A549 treated with dexamethasone at 1 μM for 4 hours (cell line): ENCODE measurements at places on chromosomes 5 and 9. TPM values are rescaled to one million over a fixed set of nuclear protein-coding genes. Genes with fewer than 3 reads are reported as not detected.

The OR1Q1 gene
- 0.16 TPM in 1 of 5 replicates, not detected in the others for total RNA-seq

The ECSCR gene
- not detected in 5 replicates for total RNA-seq

The UBE2QL1 gene
- total RNA-seq, result 1.9 to 2.4 TPM (median 2.1 TPM) in 5 replicates

The FAXDC2 gene
- 0.17 to 0.73 TPM (median 0.30 TPM) in 5 replicates for total RNA-seq

The PCDHA10 gene
- total RNA-seq, result under 0.01 to 0.05 TPM (median 0.02 TPM) in 3 of 5 replicates, not detected in the others

The MEF2C gene
- total RNA-seq, result 0.01 to 0.02 TPM (median 0.01 TPM) in 3 of 5 replicates, not detected in the others

The SPAG8 gene
- 0.24 to 0.51 TPM (median 0.34 TPM) in 5 replicates for total RNA-seq

The TNFSF15 gene
- total RNA-seq, result 0.06 to 0.11 TPM (median 0.07 TPM) in 5 replicates

The ITGA2 gene
- total RNA-seq, result 8.5 to 13.9 TPM (median 11.3 TPM) in 5 replicates

The PGGT1B gene
- 19.6 to 28.7 TPM (median 24.1 TPM) in 5 replicates for total RNA-seq

The SLC4A9 gene
- 0.04 TPM in 1 of 5 replicates, not detected in the others for total RNA-seq

The ZSWIM6 gene
- total RNA-seq, result 3.8 to 5.7 TPM (median 4.8 TPM) in 5 replicates

The LCN9 gene
- total RNA-seq, result 0.14 to 0.30 TPM (median 0.22 TPM) in 3 of 5 replicates, not detected in the others

The CEP72 gene
- total RNA-seq, result 7.3 to 10.1 TPM (median 9.5 TPM) in 5 replicates

The SCGB3A2 gene
- not detected in 5 replicates for total RNA-seq

The UNC13B gene
- 9.2 to 13.5 TPM (median 12.8 TPM) in 5 replicates for total RNA-seq

The ESM1 gene
- not detected in 5 replicates for total RNA-seq

The PRDM9 gene
- not detected in 5 replicates for total RNA-seq

The PITX1 gene
- 18.8 to 33.5 TPM (median 31.7 TPM) in 5 replicates for total RNA-seq

The PCDHGA3 gene
- total RNA-seq, result 0.02 to 0.05 TPM (median 0.03 TPM) in 4 of 5 replicates, not detected in the other

The JAKMIP2 gene
- not detected in 5 replicates for total RNA-seq

The CSF2 gene
- 0.14 to 0.21 TPM (median 0.16 TPM) in 3 of 5 replicates, not detected in the others for total RNA-seq

The RXRA gene
- 21.0 to 42.4 TPM (median 39.9 TPM) in 5 replicates for total RNA-seq

The GARNL3 gene
- 2.0 to 3.3 TPM (median 3.2 TPM) in 5 replicates for total RNA-seq
